ENCODE measurements at places on chromosomes 2 and 18.

DNA sequence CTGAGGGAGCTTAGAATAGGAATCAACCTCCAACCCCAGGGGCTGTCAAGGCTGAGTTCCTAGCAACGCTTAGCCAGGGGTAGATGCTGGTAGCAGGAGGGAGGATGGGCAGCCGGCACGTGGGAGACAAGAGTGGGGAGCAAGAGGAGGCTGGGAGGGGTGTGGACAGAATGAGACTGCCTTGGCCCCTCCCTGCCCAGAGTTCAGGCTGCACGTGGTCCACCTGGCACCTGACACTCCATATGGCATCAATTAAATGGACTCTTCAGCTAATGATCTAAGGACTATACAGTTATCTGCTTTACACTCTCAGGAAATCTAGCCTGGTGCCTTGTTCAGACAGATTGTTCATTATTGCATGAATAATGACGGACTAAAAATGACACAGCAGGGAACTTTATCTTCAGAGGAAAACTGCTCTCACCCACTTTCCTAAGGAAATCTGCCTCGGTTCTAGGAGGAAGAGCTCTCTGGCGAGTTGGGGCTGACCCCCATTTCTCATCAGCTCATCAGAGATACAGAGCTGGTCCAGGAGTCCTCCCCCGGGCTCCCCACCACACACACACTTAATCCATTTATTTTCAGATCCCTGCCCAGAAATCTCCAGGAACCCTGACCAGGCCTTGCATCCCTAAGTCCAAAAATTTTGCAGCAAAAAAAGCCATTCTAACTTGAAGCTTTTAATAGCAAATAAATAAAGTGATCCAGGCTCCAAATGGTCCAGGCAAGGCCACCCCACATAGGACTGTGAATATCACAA lies 102.1 kb upstream of the CDC42EP3 start:
- DNase-seq = peak; percentile 34

- no peak for DNase-seq
These were observed 260.0 kb upstream of the NRXN1 start for GRCh38 chr2:51291762-51292551.

DNA sequence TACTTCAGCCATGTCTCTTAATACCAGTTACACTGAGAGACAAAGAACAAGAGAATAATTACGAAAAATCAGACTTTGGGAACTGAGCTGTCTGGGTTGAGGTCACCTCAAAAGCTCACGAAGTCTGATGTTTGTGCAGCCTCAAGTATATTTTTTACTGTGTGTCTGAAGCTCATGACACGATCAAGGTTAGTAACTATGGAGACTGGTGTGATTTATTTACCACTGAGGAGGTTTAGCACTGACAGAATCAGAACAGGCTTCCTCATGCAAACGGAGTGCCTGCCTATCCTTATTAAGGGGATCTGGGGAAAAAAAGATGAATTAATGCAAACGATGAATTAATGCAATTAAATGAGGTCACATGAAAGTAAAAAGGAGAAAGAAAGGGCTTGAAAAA lies 61.1 kb upstream of the RAPH1 start:
- peak; percentile 39 for DNase-seq

GRCh38 chr2:95032341-95032740 lies 6.8 kb downstream of the MAL start:
- no peak for DNase-seq

DNA sequence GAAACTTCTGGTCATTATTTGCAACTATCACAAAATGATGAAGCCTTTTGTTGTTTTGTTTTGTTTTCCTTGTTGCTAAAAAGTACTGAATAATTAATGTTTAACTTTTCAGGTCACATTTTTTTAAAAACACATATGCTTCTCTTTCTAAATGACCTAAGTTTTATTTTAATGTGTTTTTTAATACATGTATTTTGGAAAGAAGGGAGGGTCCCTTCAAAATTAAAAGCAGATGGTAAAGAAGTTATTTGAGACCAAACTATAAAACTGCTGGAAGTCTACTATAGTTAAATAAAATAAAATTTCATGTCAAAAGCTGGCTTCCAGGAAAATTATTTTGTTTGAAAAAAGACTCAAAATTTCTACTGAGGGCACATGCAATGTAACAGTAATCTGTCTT lies 39.5 kb upstream of the ASNSD1 start:
- DNase-seq = no peak

GRCh38 chr18:9013926-9014373 lies 88.5 kb upstream of the NDUFV2 start:
- no peak for DNase-seq

GRCh38 chr2:71226096-71226964 lies 573 bp downstream of the PAIP2B start:
- DNase-seq = peak; percentile 58

DNA sequence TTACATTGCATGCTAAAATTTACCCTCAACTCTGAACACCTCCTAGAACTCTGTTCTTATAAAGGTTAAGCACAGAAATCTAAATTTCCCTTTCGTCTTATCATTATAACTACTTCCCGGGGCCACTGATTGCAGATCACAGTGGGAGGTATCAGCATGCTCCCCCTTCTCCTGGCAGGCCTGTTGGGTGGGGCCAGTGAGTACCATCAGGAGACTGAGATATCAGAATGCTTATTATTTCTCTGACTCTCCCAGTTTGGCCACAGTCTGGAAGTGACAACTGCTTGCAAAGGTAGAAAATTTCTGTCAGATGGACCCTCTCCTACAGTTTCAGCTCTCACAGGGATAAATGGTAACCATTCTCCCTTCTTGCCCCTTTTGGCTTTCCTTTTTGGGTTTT lies 62.6 kb downstream of the DSEL start:
- no peak for DNase-seq

GRCh38 chr18:52391810-52392559 lies 52.0 kb downstream of the DCC start:
- DNase-seq = no peak

- DNase-seq = no peak
These were observed 6.1 kb downstream of the ERFE start for GRCh38 chr2:238164906-238165287.

- no peak for DNase-seq
These were observed 647.5 kb upstream of the SETBP1 start for GRCh38 chr18:44033144-44033701.

- no peak for DNase-seq
These were observed 73.1 kb downstream of the TMEM185B start for GRCh38 chr2:120150040-120150482.

DNA sequence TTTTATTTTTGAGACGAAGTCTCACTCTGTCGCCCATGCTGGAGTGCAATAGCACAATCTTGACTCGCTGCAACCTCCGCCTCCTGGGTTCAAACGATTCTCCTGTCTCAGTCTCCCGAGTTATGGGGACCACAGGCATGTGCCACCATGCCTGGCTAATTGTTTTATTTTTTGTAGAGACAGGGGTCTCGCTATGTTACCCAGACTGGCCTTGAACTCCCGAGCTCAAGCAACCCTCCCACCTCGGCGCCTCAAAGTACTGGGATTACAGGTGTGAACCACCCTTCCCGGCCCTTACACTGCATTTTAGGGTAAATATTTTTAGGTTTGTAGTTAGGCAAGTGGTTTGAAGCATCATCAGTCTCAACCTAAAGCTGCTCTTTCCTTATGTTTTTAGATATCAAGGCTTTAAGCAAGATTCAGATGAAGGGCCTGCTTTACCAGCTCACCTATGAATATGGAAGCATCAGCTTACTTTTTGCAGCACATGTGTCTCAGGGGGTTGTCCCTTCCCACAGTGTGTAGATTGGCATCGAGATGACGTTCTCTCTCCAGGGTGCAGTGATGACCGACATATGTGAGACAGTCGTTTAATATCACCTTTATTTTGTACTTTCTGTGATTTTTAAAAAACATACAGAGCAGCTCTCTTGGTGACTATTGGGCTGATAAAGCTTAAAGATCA lies 47.2 kb downstream of the ATIC start:
- DNase-seq = no peak

DNA sequence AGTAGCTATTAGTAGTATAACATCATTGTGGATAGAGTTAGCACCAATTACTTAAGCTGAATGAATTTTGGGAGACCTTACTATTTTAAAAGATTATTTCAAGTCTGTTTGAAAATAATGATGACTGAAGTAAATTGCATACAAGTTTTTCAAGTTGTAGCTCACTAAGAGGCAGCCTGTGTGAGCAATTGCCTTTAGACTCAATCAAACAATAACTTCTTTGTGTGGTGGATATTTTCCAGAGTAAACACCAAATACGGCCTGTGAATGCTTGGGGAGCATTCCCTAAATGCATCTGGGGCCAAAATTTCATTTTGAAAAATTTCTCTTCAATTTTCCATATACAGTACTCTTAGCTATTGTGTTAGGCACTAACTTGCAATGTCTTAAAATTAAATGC lies 7.9 kb downstream of the SERPINB12 start:
- DNase-seq = no peak

GRCh38 chr2:41033127-41033526 lies 581.2 kb upstream of the SLC8A1 start:
- DNase-seq = no peak

DNA sequence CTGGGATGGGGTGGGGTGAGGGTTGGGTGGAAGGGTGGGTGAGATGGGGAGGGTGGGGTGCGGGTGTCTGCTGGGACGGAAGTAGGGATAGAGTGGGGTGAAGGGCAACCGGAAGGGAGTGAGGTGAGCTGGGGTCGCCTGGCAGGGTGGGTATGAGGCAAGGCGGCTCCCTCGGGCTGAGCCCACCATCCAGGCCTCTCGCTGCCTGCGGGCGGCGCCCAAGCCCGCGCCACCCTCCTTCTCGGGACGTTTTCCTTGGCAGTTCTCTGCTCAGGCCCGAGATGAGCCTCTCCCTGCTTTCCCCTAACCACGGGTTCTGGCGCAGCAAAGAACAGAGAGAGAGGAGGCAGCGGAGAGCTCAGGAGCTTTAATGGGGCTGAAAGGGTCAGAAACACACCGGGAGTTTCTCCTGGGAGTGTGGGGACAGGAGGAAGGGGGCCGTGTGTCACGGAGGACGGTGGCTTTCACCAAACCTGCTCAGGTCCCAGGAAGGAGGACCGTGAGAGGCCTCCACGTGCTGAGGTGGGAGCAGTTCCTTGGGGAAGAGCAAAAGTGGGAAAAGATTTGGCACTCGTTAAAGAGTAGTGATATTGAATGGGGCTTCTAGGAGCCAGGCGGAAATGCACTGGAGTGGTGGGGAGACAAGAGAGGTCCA lies 4.1 kb downstream of the FEV start:
- DNase-seq = no peak

- no peak for DNase-seq
These were observed 352.7 kb upstream of the SLC39A10 start for GRCh38 chr2:195304310-195304709.

DNA sequence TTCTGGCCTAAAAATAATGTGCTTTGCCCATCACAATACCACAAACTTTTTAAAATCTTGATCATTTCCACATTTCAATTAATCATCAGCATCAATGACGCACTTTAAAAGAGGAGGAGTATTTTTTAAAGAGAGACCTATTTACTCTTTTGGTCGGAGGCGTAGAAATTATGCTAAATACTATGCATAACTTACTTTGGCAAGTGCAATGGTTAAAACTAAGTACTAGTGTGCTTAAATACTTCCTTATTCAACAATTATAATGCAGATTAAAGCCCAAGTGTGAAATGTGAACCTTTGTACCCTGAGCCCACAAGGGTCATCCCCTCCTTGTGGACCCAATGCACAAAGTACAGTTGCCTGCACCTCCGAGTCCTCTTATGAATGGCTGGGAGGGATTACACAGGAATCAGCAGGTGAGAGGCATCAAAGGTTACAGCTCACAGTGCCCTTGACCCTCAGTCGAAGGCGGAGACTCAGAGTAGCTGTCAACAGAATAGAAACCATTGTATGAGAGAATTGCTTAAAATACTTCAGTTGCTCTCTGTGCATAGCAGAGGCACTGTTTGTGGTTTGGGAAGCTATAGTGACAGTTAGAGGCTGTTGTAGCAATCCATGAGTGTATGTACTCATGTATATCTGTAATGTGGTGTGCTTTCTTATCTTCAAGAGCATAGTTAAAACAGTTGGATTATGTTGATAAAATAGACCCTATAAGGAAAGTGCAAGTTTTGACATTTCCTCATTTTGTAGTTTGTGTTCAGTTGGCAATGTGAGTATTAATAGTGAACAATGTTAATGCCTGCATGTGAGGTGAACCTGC lies 151.7 kb upstream of the ITGA4 start:
- peak; percentile 15 for DNase-seq

- DNase-seq = no peak
These were observed 4.3 kb downstream of the UGT1A9 start for GRCh38 chr2:233676046-233676445.

DNA sequence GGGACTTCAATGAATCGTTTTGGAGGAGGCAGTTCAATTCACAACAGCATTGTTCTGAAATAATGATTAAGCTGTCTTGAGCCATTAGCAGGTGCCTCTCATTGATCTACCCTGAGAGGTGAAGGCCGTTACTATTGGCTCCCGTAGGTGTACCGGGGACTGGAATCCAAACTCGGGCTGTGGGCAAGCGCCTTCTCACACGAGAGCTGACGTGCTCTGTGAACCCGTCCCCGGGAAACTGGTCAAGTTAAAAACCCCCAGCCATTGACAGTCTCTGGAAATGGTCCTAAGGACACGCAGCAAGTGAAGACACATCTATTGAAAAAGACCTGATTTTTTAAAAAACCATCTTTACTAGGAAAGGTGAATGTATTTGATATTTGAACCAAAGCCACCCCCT lies 8.1 kb upstream of the NFATC1 start:
- DNase-seq = no peak

DNA sequence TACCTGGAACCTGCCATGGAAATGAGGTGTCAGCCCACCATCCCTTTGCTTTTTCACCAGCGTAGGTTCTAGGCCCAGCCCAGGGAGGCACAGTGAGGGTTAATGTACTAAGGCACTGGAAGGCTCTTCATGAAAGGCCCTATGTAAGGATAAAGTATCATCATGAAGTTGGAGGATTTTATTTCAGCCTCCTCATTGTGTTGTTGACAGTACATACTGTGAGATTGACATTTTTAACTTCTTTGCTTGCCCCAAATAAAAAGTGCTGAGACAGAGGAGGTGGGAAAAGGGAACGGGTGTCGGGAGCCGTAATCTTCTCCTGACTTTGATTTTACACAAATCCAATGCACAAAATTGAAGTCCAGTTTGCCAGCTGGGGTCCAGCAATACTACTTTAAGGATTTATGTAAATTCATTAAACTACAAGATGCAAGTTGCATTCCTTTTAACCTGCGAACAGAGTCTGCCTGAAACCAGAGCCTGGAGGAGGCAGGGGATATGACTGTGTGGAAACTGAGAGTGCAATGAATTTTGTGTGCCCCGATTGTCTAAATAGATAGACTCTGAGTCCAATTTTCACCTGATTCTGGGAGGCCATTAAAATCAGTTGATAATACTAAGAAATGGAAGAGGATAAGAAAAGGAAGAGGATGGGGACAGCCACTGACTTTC lies 5.4 kb upstream of the NCKAP5 start:
- DNase-seq = no peak

All from NCI-H774 (cell line).